Stimulated activated CD4-positive, alpha-beta T cell treated with anti-CD3 and anti-CD28 coated beads, TNF-alpha, amount 100 ng/mL, for 24 hours (primary cell): ENCODE measurements at places on chromosomes 13 and 19.

DNA sequence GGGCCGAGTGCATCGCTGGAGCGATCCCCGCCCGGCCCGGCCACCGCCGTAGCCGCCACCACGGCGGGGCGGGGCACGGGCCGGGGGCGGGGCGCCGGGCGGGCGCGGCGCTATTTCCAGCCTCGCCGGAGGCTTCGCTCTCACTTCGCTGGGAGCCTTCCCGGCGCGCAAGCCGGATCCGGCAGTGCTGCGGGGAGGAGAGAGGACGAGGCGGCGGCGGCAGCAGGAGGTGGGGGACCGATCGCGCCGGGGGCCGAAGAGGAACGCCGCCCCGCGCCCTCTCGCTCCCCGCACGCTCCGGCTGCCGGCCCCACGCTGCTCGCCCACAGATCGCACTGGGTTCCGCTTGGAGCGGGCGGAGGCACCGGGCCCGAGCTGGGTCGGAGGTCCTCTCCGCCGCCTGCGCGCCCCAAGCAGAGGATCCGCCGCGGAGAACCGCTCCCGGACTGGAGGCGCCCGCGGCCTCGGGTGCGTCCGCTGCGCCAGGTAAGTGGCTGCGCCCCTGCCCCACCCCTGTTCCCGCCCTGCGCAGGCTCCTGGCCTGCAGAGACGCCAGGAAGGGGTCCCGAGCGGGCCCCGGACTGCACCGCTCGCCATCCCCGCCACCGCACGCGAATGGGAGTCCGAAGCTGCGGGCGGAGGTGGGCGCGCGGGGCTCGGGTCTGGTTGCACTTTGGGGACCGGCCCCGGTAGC is at the start of gene CHST8:
Gene CHST8, plus strand, starts transcription at position 143 of the 694 bp plus-strand sequence. CDS start 67,309 bp downstream, outside the sequence.
- DNase-seq, result no peak

- peak; percentile 73 for DNase-seq
Measured at GRCh38 chr19:7869453-7869909, 4.7 kb downstream of the PRR36 start.

DNA sequence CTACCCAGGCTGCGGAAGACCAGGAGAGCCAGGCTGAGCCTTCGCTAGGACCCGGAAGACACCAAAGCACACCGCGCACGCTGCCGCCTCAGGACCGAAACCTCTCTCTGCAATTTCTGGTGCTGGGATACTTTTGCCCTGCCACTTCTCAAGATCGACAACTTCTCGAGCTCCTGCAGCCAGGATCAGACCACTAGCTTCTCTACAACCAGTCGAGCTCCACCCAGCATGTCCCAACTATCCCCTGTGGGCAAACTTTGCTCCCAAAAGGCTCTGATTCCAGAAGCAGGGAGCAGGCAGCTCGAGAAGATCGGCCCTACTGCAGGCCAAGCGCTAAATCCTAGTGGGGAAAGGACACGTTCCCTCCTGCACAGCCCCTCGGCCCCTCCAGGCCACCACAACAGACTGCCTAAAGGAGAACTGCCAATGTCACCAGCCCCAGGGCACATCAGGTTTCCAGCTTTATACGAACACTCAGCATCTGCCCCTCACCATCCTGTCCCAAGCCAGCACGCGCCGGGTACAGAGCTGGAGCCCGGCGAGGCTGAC is 979 bp downstream of the AKAP8 start:
- peak; percentile 26 for DNase-seq

DNA sequence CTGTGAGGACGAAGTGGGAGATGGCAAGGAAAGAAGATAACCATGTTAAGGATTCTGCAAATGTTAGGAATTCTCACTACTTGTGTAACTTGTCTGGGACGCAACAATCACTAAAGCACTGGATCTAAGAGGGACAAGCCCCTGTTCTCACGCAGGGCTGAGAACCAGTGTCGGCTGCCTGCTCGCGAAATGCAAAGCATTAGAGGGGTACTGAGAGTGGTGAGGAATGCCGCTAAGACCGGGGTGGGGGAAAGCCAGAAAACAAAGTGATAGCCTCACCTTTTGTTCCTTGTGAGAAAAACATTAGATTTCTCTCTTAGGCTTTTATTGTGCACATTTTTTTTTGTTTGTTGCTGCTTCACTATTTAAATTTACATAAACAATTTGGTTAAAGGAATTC is 241.9 kb downstream of the ABCC4 start:
- DNase-seq, result no peak
